ENCODE measurements at places on chromosomes 4 and X.
A peak's percentile ranks its signal among the peaks of the same experiment; 100 is the strongest.

- DNase-seq: no peak
These were observed 278.1 kb upstream of the ARSJ start for GRCh38 chr4:114257501-114257900.

DNA sequence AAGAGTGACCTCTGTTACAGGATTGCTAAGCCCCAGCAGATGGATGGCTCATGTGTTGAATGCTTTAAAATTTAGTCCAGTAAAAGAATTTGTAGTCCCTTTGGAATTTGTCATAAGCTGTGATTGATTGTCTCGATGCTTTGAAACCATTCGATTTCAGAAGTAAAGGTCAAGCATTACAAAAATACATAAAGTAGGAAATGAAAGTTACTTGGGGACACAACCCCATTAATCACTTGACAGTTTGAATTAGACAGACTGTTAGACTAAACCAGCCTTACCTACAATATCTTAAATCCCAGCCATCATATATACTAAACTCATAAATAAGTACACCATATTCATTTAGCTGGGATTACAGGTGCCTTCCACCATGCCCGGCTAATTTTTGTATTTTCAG is 6.6 kb downstream of the REST start:
- no peak for DNase-seq

- DNase-seq: no peak
These were observed 17.1 kb downstream of the GABRA2 start for GRCh38 chr4:46372878-46373277.

DNA sequence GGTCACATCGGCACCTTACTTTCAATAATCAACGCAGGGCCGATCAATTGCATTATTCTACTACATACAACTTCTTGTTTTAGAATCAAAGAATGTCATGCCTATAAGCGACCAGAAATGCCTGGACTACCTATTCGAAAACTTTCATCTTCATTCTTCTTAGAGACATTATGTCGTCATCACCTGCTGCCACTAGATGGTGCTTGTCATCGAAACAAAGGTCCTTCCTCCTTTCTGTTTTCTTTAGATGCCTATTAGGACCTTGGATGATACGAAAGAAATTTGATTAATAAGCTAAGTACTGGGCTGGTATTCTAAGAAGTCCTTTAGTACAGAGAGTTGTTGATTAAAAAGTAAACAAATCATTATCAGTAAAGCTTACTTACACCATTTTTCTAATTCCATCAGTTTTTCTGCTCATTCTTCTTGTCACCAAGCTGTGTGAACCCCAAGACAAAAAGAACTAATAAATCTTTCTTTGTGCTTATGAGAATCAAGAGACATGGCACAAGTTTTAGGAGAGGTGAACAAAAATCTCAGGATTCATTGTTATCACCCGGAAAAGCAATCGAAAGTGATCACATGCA is 154.5 kb upstream of the SLC4A4 start:
- DNase-seq: peak; percentile 6

- no peak for DNase-seq
These were observed 213.9 kb downstream of the SPOCK3 start for GRCh38 chr4:167020410-167020809.

GRCh38 chr4:118270492-118270891 is 82.3 kb downstream of the PRSS12 start:
- no peak for DNase-seq

- DNase-seq: no peak
These were observed 22.8 kb upstream of the SH3RF1 start for GRCh38 chr4:169293343-169294176.

DNA sequence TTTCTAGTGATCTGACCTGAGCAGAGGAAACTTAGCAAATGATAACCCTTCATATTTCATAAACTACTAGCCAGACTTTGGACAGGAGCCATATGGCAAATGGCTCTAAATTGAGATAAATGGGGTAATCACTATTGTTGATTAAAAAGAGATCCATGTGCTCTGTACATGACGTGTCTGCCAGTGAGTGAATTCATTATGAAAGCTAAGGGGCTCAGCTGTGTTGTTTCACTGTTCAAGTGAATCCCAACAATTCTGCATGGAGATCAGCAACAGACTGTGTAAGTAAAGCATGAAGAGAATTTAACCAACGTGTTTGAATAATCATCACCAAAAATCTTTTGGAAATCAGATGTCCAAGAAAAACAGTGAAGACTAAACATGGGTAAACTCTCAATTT is 9.5 kb upstream of the QRFPR start:
- no peak for DNase-seq

DNA sequence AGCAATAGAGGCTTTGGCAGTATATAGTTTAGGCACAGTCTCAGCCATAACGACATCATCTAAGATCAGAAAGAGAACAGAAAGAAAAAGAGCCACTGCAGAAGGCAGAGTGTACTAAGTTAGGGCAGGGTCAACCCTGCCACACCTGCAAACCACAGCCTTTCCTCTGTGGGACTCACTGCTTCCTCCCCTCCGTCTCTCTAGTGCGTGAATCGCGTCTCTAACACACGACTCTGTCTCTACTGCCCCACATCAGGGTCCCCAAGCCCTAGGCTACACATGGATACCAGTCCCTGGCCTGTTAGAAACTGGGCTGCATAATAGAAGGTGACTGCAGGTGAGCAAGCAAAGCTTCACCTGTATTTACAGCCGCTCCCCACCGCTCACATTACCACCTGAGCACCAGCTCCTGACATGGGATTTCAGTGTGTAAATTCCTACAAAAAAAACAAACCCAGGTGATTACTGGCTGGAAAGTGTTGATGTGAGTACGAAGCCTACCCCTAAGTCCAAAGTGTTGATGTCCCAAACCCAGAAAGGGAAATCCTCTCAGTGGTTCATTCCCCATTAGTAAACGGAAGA is 128.9 kb downstream of the PRKX start:
- no peak for DNase-seq
